Activated T-helper 1 cell treated with anti-CD3 and anti-CD28 coated beads, Interleukin-12 subunit alpha, Interleukin-12 subunit beta, Interleukin-2, Interleukin-4 antibody, amounts not matched to agents 30 ng/mL and 10 ng/mL and 1 ng/mL, durations not matched to agents 14 hours and 24 hours and 36 hours (primary cell): ENCODE measurements at places on chromosomes 5 and 9. TPM values are rescaled to one million over a fixed set of nuclear protein-coding genes. Genes with fewer than 3 reads are reported as not detected.
A peak's percentile ranks its signal among the peaks of the same experiment; 100 is the strongest.

- DNase-seq, result no peak
- H3K27ac ChIP-seq, result no peak overlapping the region
- no peaks in the 10 kb centered on the region for H3K27me3 ChIP-seq
- peaks cover 7% of the 10 kb centered on the region for H3K36me3 ChIP-seq
- no peak overlapping the region for H3K4me3 ChIP-seq
- H3K4me1 ChIP-seq, result peaks cover 4% of the 10 kb centered on the region
These were observed 32.6 kb downstream of the UBAP1 start for GRCh38 chr9:34211395-34211794.

DNA sequence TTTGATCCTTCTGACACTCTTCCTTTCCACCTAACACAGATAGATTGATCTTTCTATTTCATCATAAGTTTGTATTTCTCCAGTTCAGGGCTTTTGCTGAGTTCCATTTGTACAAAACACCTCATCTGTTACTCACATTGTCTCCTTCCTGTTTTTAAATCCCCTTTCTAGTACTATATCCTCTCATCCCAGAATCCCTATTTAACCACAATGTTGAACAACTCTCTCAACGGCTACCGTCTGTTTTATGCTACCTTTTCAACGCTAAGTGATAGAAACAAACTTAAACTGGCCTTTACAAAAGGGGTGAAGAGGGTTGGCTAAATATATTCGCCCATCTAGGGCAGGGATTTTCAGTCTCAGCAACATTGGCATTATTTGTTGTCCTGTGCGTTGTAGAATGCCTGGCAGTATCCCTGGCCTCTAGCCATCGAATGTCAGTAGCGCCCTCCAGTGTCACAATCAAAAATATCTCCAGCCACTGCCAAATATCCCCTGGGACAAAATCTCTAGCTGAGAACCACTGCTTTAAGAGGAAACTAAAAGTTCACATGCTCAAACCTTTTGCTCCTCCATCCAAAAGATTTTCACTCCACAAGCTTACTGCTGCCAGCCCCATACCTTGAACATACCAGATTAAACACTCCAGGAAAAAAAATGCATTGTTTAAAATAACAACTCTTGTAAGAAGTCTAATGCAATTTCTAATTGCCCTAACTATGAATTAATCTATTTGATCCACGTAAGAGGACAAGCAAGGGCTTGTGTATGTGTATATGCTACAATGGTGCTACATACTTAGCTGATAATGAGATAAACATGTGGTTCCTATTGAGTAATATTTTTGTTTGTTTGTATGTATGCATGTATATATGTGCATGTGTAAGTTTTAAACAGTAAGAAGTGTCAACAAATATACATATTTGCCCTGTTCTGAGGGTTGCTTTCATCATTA is 344.0 kb downstream of the PTPRD start:
- H3K27me3 ChIP-seq, result no peaks in the 10 kb centered on the region
- H3K36me3 ChIP-seq, result no peaks in the 10 kb centered on the region
- no peak overlapping the region for H3K27ac ChIP-seq

- peaks cover 10% of the 10 kb centered on the region for H3K4me1 ChIP-seq
- H3K4me3 ChIP-seq, result no peak overlapping the region
- H3K36me3 ChIP-seq, result no peaks in the 10 kb centered on the region
These were observed 55.6 kb downstream of the RXRA start for GRCh38 chr9:134381671-134382516.

- no peak for DNase-seq
- no peak overlapping the region for H3K27ac ChIP-seq
- peaks cover 2% of the 10 kb centered on the region for H3K27me3 ChIP-seq
- peaks cover 7% of the 10 kb centered on the region for H3K36me3 ChIP-seq
- H3K4me1 ChIP-seq, result peaks cover 74% of the 10 kb centered on the region
- H3K4me3 ChIP-seq, result no peak overlapping the region
These were observed 23.5 kb downstream of the PTTG1 start for GRCh38 chr5:160445132-160445531.

- peaks cover 5% of the 10 kb centered on the region for H3K36me3 ChIP-seq
- H3K27ac ChIP-seq, result no peak overlapping the region
- no peak overlapping the region for H3K4me3 ChIP-seq
- no peaks in the 10 kb centered on the region for H3K27me3 ChIP-seq
These were observed 40.3 kb downstream of the DNAJB5 start for GRCh38 chr9:35029852-35030251.

DNA sequence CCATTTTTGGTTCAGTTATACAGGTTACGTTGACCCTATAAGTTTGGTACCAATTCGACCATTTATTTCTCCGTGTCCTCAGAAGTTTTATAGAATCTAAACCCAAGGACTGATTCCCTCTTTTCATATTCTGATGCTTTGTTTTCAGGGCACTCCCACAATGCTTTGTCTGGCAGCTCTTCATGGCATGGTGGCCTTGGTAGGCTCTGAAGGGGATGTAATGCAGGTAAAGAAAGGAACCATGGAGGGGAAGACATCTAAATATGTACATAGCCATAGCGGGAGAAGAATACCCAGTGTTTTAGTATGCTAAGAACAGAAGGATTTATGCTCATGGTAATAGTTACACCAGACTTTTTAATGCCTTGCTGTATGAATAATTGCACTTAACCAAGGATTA is 82.7 kb downstream of the HACD4 start:
- no peaks in the 10 kb centered on the region for H3K4me1 ChIP-seq
- no peak for DNase-seq
- H3K27me3 ChIP-seq, result no peaks in the 10 kb centered on the region
- H3K4me3 ChIP-seq, result no peak overlapping the region
- H3K36me3 ChIP-seq, result peaks cover 31% of the 10 kb centered on the region
- H3K27ac ChIP-seq, result no peak overlapping the region

GRCh38 chr5:395156-395920 is 47.6 kb upstream of the EXOC3 start:
- H3K36me3 ChIP-seq, result peaks cover 7% of the 10 kb centered on the region
- peaks cover 40% of the 10 kb centered on the region for H3K4me1 ChIP-seq
- no peak for DNase-seq
- peak overlapping the region; percentile 47 for H3K4me3 ChIP-seq

Gene DHX29
- 20.3 and 22.3 TPM in 2 replicates for total RNA-seq

Gene CDKN2A
- total RNA-seq, result 5.0 and 5.4 TPM in 2 replicates

Gene NMUR2
- total RNA-seq, result not detected in 2 replicates

Gene SPATA31D4
- total RNA-seq, result not detected in 2 replicates

Gene ARID3C
- 0.23 TPM in 1 of 2 replicates, not detected in the other for total RNA-seq

Gene CCNJL
- total RNA-seq, result not detected in 2 replicates

Gene PFN3
- not detected in 2 replicates for total RNA-seq
